ENCODE measurements at places on chromosomes 2 and 18.

GRCh38 chr18:62455222-62455621 is 67.6 kb upstream of the ZCCHC2 start:
- no peak for DNase-seq

GRCh38 chr18:78595924-78596573 is 383.6 kb upstream of the SALL3 start:
- no peak for DNase-seq

- DNase-seq = no peak
Measured at GRCh38 chr2:174717916-174718315, 46.4 kb downstream of the CHRNA1 start.

GRCh38 chr18:24913507-24914170 is 438.3 kb downstream of the ZNF521 start:
- peak; percentile 3 for DNase-seq

- no peak for DNase-seq
Measured at GRCh38 chr2:77155511-77155910, 366.7 kb downstream of the LRRTM4 start.

DNA sequence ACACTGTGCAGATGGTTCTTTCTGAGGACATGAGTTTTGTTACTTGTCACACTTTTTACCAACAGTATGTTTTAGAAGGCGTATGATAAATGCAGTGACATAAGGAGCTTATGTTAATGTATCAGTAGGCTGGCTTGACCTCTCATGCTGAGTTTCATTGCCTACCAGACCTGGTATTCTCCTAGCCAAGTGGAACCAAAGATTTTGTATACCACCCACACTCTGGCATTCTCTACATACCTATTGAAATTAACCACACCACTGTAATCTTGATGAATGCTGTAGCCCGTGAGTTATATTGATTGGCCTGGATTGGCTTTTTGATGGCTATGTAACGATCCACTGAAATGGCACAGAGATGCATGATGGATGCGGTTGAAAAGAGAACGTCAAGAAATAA is 11.4 kb downstream of the HTR2B start:
- no peak for DNase-seq

GRCh38 chr2:235854276-235854675 is 313.9 kb downstream of the GBX2 start:
- no peak for DNase-seq

DNA sequence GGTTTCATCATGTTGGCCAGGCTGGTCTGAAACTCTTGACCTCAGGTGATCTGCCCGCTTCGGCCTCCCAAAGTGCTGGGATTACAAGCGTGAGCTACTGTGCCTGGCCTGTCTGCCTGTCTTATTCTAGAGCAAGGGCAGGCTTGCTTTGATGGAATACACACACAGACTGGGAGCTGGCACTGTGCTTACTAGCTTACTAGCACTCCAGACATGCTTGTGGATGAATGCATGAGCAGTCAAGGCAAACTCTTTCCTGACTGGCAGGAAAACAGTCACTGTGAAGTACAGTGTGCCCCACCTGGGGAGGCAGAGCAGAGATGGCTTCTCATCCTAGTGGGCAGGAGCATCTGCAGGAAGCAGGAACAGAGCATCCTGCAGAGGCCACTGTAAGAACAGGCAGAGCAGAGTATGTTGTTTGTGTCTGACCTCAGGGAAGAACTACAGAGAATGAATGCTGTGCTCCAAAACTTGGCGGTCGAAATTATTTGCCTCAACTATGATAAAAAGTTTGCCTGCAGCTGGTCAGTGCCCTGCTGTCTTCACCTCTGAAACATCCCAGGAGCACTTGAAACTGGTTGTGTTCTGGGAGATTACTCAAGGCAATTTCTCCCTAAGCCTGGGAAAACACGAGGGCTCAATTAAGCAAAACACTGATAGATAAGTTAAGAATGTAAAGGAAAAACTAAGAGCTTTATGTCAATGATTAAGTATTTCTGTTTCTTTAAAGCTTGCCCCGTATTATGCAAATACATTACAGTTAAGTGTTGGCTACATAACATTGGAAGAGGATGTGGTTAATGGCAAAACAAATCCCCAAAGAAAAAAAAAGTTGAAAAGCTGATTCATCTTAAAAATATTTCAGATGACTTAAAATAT is 102.4 kb downstream of the VAPA start:
- no peak for DNase-seq

DNA sequence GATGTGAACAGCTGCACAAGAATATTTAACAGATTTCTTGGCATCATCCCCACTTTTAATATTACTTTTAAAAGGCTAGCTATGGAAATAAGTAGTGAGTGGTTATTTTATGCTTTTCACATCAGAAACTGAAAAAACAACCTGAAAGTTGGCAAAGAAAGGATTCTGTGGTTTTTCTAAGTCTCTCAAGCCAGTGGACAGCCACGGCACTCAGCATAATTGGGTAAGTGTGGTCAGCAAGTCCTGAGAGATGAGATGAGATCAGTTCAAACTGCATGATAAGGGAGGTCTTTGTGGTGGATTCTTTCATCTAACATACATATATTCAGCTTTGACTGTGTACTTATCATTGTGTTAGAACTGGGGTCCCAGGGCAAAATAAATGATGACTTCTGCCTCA is 105.2 kb downstream of the LYPD6B start:
- no peak for DNase-seq

DNA sequence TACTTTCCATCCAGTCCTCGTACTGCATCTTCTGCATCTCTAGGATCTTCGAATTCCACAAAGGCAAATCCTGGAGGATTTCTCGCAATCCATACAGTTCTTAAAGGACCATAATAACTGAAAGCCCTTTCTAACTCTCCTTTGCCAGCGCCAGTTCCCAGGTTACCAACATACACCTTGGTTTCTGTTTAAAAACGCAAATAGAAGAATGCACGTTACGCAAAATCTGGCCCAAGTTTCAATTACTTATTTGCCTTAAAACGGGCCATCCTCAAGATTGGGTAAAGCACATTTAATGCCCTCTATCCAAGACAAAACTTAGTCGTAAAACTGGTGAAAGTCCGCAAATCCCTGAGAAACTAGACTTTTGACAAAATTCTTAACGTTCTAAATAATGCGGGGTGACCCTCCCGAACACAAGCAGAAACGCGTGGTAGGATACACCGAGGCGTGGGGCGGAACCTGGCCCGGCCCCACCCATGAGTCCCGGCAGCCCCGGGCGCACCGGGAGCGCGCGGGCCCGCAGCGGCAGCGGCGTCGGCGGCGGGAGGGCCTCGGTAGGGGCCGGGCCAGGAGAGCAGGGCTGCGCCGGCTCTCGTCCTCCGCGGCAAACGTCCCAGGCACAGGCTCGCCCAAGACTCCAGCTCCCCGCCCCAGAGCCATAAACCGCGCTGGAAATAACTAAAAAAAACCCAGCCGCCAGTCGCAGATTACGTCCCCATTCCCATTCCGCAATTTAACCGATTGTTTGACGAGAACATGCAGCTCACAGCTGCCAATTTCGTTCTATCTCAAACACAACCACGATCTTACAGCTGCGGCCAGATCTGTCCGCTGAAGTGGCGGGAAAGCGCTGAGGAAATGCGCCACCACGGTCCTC is 910 bp downstream of the SRSF7 start:
- no peak for DNase-seq

- DNase-seq = no peak
Measured at GRCh38 chr2:20707601-20708000, 40.7 kb downstream of the GDF7 start.

- no peak for DNase-seq
Measured at GRCh38 chr18:75323821-75324585, 103.5 kb downstream of the SMIM21 start.

DNA sequence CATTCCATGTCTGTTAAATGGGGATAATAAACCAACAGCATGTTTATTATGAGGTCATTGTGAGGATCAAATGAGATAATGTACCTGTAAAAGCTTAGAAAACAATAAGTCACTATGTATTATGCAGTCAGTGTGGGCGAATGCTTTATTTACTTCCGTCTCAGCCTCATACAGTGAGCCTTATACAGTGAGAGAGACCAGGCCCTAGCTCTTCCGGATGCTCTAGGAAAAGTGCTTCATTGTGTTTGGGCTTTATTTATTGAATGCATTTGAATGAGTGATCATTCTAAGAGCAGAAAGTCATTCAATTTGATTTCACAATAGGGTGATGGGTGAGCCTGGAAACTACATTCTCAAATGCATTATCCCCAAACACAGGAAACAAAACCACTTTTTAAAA is 603.9 kb upstream of the FANCL start:
- no peak for DNase-seq

DNA sequence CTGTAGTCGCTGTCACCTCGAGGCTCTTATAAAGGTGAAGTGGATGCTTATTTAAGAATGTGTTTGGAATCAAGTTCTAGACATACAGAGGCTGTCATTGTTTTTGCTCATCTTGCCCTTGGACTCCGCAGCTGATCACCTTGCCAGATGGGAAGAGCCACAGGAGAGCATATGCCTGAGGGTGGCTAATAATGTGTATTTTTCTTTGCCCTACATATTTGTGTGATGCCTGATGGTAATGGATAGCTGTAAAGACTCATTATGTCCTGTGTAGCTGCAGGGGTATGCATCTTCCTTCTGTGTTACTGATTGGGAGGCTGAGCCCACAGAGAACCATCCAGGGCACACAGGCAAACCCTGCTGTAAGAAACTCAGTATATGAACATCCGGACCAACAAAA is 61.7 kb downstream of the PRKCE start:
- DNase-seq = no peak

DNA sequence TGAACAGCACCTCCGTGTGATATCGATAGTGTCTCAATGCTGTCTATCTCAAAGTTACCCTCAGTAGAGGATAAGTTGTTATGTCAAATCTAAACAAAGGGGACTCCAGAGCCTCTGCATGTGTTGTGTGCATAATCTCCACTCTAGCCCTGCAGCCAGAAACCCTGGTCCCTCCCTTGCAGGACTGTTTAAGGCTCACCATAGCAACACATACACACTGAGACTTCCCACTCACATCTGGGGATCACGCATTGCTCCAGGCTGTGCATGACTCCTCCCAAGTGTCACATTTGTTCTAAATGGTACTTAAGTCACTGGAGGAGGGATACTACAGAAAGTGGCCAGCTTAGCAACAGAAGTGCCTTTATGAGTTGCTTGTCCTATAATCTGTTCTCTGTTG is 258.6 kb upstream of the CRIM1 start:
- no peak for DNase-seq

DNA sequence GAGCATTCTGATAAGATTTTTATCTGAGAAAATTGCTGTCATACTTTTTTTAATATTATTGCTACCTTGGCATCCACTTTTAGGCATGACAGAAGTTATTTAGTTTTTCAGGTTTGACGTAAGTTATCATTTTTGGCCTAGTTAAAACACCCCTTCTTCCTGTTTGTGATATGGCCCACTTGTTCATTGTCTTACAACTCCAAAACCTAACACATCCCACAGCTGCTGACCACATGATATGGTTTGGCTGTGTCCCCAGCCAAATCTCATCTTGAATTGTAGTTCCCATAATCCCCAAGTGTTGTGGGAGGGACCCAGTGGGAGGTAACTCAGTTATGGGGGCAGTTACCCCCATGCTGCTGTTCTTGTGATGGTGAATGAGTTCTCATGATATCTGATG is 388.1 kb downstream of the SLC4A3 start:
- DNase-seq = no peak

DNA sequence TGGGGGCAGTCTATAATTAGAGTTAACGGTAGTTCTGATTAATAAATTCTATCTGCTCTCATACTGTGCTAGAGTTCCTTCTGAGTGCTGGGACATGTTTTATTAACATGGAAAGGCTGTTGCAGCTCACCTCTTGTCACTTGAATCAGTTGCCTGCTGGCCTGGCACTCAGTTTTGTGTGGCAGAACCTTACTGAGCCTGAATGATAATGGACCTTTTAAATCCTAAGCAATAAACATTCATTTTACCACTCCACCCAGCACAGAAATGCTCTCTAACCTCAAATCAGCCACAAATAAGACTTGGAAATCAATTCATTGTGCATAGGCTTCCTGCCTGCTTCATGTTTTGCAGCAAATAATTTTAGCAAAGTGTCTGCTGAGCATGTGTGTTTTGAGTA is 115.0 kb upstream of the RBMS1 start:
- no peak for DNase-seq

DNA sequence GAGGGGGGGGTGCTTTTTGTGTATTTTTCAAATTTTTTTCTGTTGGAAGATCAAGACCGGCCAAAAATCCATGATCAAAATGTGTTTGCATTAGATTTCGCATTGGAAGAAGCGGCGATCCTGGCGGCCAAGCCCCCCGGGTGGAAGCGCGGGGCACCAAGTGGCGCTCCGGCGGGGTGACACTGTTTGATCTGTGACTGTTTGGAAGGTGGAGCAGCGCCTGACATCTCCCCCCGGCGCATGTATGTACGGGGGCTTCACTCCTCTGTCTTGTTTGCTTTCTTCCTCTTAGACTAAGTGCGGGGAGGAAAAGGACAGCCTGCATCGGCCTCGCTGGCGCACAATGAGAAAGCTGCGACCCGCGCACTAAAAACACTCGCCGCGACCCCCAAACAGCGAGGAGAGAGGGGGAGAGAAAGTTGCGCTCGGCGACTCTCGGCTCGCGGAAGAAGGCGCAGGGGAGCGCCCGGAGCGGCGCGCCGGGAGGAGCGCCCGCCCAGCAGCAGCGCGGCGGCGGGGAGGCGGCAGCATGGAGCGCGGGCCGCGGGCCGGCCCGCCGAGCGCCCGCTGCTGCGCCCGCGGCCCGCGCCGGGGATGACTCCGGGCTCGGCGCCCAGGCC is 515 bp downstream of the TSHZ1 start:
- DNase-seq = no peak

Measured in NCI-H2171 (cell line).